ENCODE measurements at places on chromosomes 4 and X.

DNA sequence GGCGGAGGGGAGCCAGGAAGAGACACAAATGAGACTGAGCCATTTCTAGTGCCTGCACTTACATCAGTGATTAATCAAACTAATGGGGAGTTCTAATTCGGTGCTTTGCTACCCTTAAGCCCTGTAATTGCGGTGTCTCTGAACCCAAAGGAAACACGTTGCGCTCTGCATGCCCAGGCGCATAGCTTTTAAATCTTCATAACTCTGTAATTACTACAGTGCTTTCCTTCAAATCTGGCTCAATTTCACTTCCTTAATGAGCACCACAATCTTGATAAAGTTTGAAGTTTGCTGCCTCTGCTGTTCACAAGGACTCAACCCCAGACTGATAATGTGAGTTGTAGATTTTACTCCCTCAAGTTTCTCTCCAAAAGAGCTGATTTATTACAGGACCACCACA is 5.7 kb upstream of the NHS start:
- no peak for DNase-seq

- no peak for DNase-seq
These were observed 1144.4 kb downstream of the NLGN4X start for GRCh38 chrX:5084279-5084678.

DNA sequence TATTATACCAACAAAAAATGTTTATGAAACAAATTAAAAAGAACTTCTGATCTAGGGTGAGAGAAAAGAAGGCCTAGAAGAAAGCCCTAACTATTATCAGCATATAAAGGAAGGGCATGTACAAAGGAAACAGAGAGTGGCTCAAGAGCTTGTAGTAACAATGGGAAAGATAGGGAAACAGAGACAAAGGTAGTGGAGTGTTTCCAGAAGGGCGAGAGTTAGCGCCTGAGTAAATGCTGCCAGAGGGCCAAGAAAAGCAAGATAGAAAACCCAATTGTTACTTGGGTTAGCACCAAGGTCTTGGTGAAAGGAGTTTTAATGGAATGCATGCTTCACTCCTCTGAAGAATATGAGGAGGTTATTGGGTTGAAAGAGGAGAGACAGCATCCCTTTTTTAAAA is 16.5 kb upstream of the MSL3 start:
- no peak for DNase-seq

DNA sequence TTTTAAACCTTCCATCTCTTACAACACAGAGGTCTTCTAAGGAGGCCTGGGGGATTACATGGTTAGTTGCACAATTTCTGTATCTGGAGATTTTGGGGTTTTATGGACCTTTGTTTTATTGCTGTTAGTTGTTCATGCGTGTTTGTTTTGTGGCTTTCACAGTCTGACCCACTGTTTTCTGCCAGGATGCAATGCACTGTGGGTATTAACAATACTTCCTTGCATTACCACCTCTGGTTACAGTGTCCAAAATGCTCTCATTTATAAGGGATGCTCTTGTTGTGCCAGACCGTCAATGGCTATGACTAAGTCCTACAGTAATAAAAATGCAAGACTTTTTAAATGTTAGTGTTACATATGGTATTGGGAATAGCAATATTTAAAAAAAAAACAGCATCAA is 730.2 kb downstream of the KCTD8 start:
- DNase-seq, result no peak

GRCh38 chrX:109373468-109373867 is 108.4 kb downstream of the GUCY2F start:
- no peak for DNase-seq

- DNase-seq, result peak; percentile 14
These were observed 85.5 kb upstream of the TET2 start for GRCh38 chr4:105061136-105061696.

DNA sequence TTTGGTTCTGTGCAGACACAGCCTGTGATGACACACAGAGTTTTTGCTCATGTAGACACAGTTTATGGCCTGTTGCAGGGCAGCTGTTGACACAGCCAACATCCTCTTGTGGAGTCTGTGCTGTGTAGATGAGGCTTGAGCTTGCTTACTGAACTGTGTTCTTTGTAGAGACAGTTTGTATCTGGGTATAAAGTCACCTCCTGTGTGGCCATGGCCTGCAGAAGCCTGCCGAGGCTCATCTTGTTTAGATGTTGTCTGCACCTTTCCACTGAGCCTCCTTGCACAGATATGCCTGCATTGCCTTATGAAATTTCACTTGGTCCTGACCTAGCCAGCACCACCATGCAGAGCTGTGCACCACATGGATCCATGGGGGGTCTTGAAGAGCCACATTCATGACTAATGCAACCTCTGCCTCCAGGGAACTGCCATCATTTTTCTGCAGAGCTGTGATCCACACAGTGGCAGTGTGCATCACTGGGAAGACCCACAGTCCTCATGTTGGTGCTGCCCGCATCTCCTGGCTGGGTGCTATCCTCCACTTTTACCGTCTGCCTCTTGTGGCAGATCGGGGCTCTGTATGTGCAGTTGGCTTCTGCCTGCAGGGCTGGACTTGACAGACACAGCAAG is 198.0 kb upstream of the MAMLD1 start:
- DNase-seq, result no peak

- no peak for DNase-seq
These were observed 76.0 kb upstream of the VEGFC start for GRCh38 chr4:176868676-176869075.

DNA sequence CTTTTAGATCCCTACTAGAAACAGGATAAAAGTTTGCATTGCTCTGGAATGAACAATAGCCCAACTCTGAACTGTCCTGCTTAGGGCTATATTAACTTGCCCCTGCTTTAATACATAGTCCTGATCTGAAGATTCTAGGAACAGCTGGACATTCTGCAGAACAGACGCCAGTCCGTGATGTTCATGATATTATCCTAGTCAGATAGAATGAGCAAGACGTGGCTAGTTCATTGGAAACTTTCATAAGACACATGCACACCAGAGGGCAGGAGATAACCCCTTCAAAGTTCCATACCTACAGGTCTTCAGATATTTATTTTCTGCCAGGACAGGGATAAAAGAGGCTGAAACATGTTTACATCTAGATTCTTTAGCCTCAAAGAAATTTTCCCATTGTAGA is 75.5 kb upstream of the CLNK start:
- no peak for DNase-seq

GRCh38 chr4:7322166-7322991 is 112.4 kb downstream of the PSAPL1 start:
- DNase-seq, result no peak

DNA sequence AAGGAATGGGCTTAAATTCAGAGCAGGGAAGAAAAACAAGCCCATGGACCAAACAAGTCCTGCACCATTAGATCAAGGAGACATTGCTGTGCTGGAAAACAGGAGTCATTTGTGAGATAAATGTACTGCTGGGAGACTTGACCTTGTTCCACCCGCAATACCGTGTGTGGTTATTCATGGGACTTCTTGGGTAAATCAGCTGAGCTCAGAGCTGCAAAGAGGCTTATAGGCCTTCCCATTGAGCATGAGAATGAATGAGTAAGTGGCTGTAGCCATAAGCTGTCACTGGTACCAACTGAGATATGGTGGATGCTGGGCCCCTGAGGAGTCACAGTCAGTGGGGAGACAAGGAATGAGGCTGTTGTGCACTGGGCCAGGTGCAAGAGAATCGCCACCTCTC is 2.3 kb upstream of the CYTL1 start:
- no peak for DNase-seq

GRCh38 chrX:48802089-48802904 is 430 bp downstream of the HDAC6 start:
- DNase-seq, result peak; percentile 73

DNA sequence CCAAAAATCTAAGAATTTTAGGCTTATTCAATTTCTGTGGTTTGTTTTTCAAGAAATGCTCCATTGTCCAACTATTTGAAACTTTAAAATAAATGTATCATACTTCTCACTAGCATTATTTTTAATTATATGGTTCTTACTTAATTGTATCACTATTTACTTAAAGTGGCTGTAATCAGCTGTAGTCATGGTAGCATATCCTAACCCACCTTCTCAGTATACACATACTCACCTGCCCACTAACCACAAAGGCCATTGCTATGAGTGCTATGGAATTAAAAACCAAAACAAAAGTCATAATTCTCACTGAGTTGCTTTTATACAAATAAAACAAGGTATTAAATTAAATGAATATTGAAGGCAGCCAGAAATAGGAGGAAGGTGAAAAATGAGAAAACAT is 5.0 kb downstream of the FBXO8 start:
- no peak for DNase-seq

DNA sequence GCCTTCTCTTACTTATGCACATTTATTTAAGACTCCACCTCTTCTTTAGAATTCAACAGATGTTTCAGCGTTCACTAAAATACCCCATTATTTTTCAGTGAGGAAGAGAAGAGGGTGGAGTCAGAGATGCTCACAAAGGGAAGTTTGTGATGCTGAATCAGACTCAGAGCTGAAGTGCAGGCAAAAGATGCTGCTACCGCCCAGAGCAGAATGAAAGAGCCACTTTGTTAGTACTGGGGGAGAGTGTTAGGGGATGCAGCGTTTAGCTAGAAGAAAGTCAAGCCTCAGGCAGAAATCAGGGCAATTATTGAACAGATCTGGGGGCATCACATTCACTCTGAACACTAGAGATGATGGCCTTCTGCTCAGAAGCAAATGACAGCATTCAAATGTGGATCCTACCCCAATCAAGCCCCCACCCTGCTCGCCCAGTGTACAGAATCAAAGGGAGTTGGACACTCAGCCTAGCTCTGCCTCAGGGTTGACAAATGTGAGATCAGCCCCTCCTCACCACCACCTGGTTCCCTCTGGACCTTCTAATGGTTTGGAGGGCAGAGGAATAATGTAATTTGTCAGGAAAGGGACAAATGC is 138.3 kb downstream of the UNC5C start:
- no peak for DNase-seq

- DNase-seq, result no peak
These were observed 33.9 kb downstream of the NELFA start for GRCh38 chr4:1974840-1975239.
